ENCODE measurements at places on chromosomes 5 and 9.

GRCh38 chr5:39231705-39232525 is 12.6 kb upstream of the FYB1 start:
- DNase-seq = peak; percentile 29

DNA sequence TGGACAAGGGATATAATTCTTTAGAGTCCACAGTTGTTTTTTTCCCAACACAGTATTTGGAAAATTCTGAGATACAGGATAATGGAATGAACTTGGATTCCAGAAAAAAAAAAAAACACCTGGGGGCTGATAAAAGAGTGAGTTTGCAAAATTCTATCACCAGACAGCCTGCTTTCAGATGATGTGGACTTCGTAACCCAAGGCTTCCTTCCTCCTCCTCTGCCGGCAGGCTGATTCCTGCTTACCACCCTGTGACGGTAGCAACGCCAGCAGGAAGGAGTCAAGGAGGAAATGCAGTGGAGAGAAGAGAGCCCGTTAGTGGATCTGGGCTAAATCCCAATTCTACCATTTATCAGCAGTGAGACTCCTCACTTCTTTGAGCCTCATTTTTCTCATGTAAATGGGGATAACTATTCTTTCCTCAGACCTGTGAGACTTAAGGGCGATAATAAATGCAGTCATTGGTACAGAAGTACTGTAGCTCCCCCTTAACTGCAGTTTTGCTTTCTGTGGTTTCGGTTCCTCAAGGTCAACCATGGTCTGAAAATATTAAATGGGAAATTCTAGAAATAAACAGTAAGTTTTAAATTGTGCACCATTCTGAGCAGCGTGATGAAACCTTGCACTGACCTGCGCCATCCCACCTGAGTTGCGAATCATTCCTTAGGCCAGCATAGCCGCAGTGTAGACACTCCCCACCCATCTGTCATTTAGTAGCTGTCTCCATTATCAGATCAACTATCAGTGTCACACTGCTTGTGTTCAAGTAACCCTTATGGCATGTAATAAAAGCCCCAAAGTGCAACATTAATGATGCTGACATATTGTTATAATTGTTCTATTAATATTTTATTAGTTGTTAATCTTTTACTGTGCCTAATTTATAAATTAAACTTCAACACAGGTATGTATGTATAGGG is 71.4 kb downstream of the DCP2 start:
- no peak for DNase-seq

DNA sequence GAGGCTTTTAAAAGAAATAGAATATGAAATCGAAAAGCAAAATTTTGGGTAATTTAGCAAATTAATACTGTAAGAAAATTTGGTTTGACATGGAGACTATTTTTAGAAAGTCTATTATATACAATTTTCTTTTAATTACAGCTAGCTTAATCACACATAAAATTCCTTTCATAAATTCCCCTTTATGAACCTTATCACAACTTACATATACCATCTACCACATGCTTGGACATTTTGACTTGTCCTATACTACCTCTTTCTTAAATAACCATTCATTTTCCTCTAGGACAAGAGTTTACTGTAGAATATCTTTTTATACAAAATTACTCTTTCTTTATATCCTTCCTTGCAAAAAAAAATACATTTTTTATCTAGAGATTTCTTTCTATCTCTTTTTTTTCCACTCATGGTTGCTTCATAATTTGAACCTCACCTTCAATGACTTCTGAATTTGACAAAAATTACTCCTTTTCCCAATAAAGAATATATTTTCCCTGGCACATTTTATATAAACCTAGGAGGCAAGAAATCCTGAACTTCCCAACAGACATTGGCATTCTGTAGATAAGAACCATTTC is 34.0 kb upstream of the SYK start:
- DNase-seq = no peak

DNA sequence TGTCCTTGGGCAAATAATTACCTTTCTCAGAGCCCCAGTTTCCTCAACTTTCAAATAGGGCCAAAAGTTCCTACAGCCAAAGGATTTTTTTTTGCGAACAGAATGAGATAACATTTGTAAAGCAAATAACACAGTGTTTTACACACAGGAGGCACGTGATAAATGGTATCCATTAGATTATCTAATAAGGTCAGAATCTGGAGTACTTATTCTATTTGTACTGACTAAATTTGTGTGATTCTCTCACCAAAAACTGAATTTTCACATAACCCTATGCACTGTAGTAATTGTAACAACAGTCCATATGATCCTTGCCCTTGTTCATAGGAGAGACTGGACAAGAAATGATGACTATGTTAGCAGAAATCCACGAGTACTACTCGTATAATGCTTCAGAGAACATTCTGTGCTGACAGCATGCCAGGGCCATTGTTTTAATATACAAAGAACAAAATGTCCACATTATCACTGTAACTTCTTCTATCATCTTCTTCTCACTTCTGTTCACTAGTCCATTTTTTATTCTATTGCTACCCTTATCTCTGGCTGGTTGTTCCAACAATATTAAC is 13.9 kb upstream of the FEM1C start:
- DNase-seq = no peak

DNA sequence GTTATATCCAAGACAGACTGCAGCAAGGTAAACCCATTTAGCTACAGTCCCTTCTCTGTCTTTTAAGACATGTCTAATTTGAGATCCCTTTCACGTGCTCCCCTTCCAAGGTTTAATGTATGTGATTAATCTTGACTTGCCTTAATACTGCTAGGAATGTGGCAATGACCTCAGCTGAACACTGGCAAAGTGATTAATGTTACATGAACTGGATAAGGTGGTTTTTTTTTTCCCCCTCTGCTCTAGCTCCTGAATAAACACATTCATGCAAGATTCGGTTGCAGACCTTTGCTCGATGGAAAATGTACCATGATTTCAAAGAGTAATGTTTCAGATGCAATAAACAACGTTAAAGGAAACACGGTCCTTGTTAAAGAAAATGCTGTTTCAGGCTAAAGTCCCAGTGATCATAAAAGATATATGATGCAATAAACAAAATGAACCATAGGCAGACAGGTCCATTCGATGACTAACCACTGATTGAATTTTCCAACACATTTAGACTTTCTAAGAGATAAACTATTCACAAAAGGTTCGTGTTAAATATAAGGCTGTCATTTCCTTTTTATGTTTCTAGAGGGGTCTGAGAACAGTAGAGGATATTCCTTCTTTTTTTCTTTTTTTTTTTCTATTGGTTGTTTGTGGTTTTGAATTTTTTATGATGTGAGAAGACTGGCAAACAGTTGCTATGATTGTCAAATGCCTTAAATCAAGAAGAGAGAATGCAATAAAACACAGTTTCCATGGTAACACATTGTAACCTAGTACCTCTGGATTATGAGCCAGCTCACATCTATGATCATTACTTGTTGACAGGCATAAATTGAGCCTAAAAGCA is 44.7 kb upstream of the ZNF608 start:
- no peak for DNase-seq

DNA sequence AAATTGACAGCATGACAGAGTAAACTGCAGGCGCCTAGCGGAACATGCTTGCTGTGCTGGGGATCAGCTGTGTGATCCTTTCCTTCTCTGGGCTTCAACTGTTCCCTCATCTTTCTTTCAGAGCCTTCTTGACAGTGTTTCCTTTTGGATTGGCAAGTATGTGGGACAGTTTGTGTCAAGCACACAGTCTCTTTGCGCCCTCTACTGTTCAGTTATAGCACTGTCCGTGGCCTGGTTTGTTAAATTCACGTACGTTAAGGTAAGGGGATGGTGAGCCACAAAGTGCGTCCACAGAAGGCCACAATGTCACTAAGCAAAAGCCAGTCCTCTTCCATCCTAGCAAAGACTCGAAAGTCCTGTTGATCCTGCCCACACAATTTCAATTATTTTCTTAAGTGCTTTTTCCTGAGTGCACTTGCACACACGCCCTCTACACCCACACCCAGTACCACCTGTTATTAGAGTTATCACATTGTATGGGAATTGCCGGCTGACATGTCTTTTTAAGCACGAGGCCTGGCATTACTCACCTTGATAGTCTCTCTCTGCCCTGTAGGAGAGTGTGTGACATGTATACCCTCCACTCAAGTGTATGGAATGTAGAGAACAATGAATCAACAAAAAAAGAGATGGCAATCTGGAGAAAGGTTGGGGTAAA is 22.5 kb upstream of the PTPN3 start:
- peak; percentile 77 for DNase-seq

DNA sequence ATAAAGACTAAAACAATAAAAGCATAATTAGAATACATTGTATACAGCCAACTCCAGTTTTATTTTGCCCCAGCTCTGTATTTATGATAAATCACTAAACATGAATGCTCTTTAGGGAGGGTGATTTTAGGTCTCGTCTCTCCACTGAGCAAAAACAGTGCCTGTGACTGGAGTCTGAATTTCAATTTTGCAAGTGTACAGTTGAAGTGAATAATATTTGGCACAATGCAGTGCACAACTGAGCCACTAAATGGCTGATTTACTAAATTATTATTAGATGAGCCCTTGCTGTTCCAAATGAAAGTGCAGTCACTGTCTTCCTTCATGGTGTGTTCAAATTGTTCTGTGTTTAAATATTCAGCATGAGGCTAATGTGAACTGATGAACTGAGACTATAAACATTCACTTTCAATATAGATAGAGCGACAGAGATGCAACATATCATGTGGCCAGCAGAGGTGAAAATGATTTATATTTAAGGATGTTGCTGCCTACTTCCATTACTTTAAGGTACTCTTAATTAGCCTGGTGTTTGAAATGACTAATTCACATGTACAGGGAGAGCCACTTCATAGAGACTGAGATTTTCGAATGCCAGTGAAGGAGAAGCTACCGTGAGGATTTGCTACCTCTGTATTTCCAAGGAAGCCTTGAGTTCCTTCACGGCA is 375.1 kb downstream of the EBF1 start:
- DNase-seq = no peak

GRCh38 chr5:157126-157715 is 34.1 kb upstream of the LRRC14B start:
- no peak for DNase-seq

All from H54 (cell line).